ENCODE measurements at places on chromosomes 6 and 20. TPM values are rescaled to one million over a fixed set of nuclear protein-coding genes. Genes with fewer than 3 reads are reported as not detected.

Gene CNR1
- total RNA-seq = not detected

Gene HDGFL1
- total RNA-seq = not detected

Gene BRPF3
- total RNA-seq = 14.3 TPM

Gene TMEM14B
- 93.8 TPM for total RNA-seq

Gene PET117
- 31.2 TPM for total RNA-seq

Gene OPN5
- not detected for total RNA-seq

Gene CLDN20
- total RNA-seq = not detected

Gene CLIC5
- total RNA-seq = not detected

- peak; percentile 39 for DNase-seq
- no peak overlapping the region for H3K4me3 ChIP-seq
- peaks cover 19% of the 10 kb centered on the region for H3K36me3 ChIP-seq
- H3K4me1 ChIP-seq = peaks cover 10% of the 10 kb centered on the region
- H3K27ac ChIP-seq = no peak overlapping the region
- no peaks in the 10 kb centered on the region for H3K27me3 ChIP-seq
Observed at GRCh38 chr6:17505062-17505476, 95.0 kb upstream of the FAM8A1 start.

- no peaks in the 10 kb centered on the region for H3K27me3 ChIP-seq
- no peak overlapping the region for H3K27ac ChIP-seq
Observed at GRCh38 chr6:56448046-56448445, 194.6 kb downstream of the DST start.

DNA sequence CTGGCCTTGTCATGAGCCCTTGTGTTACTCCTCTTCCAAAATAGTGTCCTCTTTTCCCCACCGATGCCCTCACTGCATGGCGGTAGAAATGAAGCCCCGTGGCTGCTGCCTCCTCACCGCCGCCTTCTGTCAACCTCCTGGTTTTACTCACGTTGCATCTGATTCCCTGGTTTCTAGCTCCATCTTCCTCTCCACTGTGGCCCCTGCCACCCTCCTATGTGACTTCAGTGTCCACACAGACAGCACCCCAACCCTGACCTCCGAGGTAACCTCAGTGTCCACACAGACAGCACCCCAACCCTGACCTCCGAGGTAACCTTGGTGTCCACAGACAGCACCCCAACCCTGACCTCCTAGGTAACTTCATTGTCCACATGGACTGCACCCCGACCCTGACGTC lies 122.8 kb upstream of the THBS2 start:
- H3K36me3 ChIP-seq = no peaks in the 10 kb centered on the region
- no peak for DNase-seq
- H3K27ac ChIP-seq = no peak overlapping the region

DNA sequence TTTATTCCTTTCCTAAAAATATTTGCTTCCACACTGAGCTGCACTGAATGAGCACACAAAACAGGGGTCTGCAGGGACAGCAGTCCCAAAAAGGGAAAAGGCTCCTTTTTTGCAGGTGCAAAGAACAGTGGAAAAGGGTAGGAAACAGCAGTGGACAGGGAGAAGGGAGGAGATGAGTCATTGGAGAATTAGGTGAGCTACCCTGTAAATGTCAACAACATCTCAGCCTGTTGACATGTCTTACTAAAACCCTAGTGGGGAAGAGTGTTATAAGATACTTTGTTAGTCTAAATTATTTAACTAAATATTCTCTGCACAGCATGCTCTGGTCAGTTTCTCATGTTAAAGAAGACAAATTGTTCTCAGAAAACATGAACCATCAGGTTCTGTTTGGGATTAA lies 151.5 kb upstream of the FBXL4 start:
- peaks cover 25% of the 10 kb centered on the region for H3K27me3 ChIP-seq
- no peaks in the 10 kb centered on the region for H3K4me1 ChIP-seq
- no peak overlapping the region for H3K4me3 ChIP-seq

DNA sequence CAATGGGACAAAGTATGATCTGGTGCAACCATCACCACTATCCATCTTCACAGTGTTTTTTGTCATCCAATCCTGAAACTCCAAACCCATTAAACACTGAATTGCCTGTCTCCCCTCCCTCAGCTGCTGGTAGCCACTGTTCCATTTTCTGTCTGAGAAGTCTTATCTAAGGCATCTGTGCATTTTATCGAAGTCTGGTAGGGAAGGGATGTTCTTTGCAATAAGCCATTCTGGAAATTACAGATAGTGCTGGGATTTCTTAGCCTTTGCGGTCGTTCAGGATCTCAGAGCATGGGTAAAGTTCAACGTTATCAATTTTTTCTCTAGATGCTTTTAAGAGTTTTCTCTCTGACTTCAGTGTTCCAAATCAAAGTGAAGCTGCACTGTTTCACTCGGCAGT lies 24.1 kb downstream of the KIF25 start:
- no peak overlapping the region for H3K27ac ChIP-seq
- H3K4me1 ChIP-seq = peaks cover 7% of the 10 kb centered on the region
- H3K36me3 ChIP-seq = no peaks in the 10 kb centered on the region
- H3K27me3 ChIP-seq = peaks cover 16% of the 10 kb centered on the region
- DNase-seq = no peak

GRCh38 chr20:45826381-45827019 lies 612 bp downstream of the TNNC2 start:
- H3K36me3 ChIP-seq = no peaks in the 10 kb centered on the region
- H3K27ac ChIP-seq = no peak overlapping the region

DNA sequence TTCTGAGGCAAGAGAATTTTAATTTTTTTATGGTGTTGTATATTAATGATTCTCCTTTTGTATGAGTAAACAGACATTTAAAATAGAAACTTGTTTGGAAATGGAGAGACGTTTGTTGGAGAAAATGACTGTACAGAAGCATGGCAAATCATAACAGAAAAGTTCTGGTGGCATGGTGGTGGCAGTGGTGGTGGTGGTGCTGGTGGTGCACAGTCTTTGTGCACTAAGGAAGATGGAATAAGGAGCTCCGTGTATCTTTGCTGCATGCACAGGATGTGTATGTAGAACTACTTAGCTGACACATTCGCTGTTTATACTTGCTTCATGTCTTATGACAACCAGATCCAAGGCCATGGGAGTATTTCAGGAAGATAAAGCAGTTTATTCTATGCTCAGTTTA lies 294.9 kb downstream of the UTRN start:
- H3K4me3 ChIP-seq = no peak overlapping the region
- no peaks in the 10 kb centered on the region for H3K27me3 ChIP-seq
- no peak for DNase-seq
- no peaks in the 10 kb centered on the region for H3K4me1 ChIP-seq

- no peaks in the 10 kb centered on the region for H3K4me1 ChIP-seq
- H3K27me3 ChIP-seq = no peaks in the 10 kb centered on the region
- no peak overlapping the region for H3K27ac ChIP-seq
- no peak overlapping the region for H3K4me3 ChIP-seq
- no peaks in the 10 kb centered on the region for H3K36me3 ChIP-seq
Observed at GRCh38 chr6:95784019-95784418, 206.7 kb downstream of the MANEA start.

DNA sequence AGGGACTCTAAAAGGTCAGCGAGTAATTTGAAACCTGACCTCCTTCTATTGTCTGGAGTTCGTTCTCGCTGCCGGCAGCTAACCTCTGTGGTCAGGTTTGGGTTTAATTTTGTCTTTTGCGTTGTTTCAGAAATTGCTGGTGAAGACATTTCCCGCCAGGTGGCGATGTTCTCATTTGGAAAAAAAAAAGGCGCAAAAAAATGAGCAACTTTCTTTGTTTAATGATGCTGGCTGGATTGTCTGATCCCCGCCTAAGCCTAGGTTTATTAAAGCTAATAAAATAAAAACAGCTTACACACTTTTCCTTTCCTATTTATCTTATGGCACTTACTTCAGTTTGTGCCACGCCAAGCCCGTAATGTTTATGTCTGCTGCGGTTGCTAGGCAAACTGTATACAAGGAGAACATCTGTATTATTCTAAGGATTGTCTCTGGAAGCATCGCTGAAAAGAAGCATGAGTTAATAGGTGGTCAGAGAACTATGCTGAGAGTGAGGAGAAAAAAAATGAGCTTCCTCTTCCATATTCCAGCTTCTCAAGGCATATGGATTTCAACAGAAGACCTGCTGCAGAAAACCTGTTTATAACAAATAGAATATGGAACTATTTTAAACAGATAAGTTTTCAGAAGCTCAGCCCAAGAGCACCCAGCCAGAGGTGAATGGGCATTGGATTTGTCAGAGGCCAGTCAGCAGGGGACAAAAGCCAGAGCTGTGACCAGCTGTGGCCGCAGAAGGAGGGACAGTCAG lies 205.7 kb downstream of the DOK5 start:
- H3K4me1 ChIP-seq = no peaks in the 10 kb centered on the region
- no peak overlapping the region for H3K4me3 ChIP-seq
- peaks cover 30% of the 10 kb centered on the region for H3K27me3 ChIP-seq
- H3K36me3 ChIP-seq = no peaks in the 10 kb centered on the region

DNA sequence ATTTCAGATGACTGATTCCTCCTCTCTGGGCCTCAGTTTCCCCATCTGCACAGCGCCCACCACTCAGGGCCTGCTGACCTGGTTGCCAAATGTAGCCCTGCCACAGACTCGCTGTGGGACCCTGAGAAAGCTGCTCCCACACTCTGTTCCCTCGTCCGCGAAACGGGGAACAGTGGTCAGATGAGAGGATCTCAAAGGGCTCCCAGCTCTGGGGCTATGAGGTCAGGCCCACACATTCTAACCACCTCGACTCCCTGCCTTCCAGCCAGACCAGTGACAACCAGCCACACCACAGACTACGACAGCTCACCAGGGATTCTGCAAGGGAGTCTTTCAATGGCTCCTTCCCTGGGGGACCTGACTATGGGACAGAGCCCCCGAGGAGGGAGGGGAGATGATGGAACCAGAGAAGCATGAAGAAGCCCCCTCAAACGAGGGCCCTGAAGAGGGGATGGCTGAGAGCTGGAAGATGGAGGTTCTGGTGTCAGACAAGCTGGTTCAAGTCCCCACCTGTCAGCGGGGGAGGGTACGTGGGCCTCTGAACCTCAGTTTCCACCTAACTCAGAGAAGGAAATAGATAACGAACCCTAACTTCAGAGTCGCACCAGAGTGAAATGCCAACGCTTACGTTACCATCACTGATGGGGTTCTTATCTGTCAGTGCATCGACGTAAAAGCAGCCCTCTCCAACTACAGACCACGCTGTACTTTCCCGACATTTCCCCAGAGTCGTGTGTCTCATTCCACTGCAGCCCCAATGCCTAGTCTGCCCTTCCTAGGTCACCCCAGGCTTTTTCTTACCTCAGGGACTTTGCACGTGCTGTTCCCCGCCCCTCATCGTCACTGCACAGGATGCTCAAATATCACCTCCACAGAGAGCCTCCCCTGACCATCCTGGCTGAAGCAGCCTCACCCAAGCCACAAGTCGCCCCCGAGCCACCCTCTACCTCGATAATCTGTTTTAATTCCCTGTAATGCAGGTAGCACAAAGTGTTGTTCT lies 60.5 kb downstream of the PREX1 start:
- no peak for DNase-seq
- no peaks in the 10 kb centered on the region for H3K4me1 ChIP-seq
- H3K27me3 ChIP-seq = no peaks in the 10 kb centered on the region
- no peak overlapping the region for H3K4me3 ChIP-seq

DNA sequence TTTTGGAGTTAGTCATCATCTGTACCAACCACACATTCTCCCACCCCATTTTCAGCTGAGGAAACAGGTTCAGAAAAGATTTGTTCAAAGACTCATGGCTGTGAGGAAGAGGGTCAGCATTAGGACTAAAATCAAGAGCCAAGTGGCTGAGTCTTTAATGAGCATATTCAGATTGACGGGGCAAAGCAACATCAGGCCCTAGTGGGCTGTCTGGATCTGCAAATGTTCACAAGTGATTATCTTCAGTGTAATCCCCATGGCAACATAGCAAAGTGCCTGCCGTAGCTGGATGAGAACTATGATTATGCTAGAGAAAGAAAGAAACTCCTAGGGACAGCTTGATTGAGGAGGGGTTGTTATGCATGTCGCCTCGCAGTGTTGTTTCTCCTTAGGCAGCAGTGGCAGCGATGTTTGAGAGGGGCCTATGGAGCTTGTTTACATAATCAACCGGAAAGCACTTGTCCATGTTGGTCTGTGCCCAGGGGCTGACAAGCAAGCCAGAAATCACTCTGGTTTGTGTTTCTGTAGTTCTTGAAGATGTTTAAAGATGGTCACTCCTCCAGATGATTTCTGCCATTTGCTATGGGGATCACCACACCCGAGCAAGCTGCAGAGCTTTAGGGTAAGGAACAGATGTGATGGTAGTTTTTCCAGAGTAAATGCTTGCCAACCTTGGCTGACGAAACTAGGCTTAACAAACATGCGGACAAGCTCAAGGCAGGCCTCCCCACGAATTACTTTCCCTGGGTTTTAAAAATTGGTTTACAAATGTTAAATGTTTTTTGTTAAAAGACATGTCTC lies 124.3 kb upstream of the MLIP start:
- H3K4me1 ChIP-seq = peaks cover 45% of the 10 kb centered on the region
- DNase-seq = no peak
- no peaks in the 10 kb centered on the region for H3K36me3 ChIP-seq
- H3K4me3 ChIP-seq = no peak overlapping the region
- no peak overlapping the region for H3K27ac ChIP-seq

DNA sequence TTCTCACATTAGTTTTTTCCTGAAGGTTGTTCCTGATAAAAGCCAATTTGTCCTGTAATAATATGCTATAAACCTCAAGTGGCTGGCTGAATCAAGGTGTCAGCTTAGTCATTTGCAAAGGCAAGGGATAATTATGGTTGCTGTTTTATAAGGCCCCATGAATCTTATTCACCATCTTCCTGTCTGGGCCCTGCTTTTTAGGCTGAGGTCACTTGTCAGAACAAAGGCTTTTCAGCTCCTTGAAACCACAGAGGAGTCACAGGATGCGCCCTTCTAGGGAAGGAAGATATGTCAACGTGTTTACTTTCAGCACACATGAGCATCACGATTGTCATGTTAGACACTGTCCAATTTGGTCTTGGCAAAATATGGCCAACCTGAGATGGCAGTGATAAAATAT lies 64.8 kb upstream of the NAA20 start:
- no peak overlapping the region for H3K4me3 ChIP-seq
- DNase-seq = peak; percentile 39
- H3K27ac ChIP-seq = no peak overlapping the region
- H3K36me3 ChIP-seq = no peaks in the 10 kb centered on the region
- no peaks in the 10 kb centered on the region for H3K27me3 ChIP-seq

GRCh38 chr6:154412106-154412820 lies 55.7 kb upstream of the IPCEF1 start:
- no peaks in the 10 kb centered on the region for H3K36me3 ChIP-seq
- no peaks in the 10 kb centered on the region for H3K27me3 ChIP-seq
- H3K27ac ChIP-seq = no peak overlapping the region
- H3K4me1 ChIP-seq = peaks cover 20% of the 10 kb centered on the region
- DNase-seq = no peak

- H3K4me3 ChIP-seq = no peak overlapping the region
- H3K36me3 ChIP-seq = no peaks in the 10 kb centered on the region
- no peaks in the 10 kb centered on the region for H3K4me1 ChIP-seq
- H3K27ac ChIP-seq = no peak overlapping the region
- no peak for DNase-seq
Observed at GRCh38 chr6:1104988-1105670, 206.8 kb upstream of the FOXQ1 start.

DNA sequence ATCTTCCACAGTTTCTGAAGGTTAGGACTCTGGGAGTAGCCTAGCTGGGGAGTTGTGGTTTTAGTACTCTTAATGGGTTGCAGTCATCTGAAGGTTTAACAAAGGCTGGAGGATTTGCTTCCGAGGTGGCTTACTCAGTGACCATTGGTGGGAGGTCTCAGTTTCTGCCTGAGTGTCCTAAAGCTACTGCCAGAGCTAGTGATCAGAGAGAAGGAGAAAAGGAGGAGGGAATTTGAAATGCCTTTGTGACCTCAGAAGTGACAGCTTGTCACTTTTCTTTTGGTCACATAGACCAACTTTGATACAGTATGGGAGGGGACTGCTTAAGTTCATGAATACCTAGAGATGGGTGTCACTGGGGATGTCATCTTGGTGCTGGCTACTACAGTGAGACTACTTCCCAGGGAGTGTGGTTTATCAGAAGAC lies 41.3 kb downstream of the NCOA3 start:
- no peak for DNase-seq
- H3K27ac ChIP-seq = no peak overlapping the region
